ENCODE measurements at places on chromosomes 7 and 10.

GRCh38 chr10:49243610-49244283 is 55.2 kb upstream of the C10orf71 start:
- no peak for DNase-seq

GRCh38 chr10:93749218-93749799 is 8.4 kb upstream of the LGI1 start:
- DNase-seq, result no peak

- no peak for DNase-seq
Observed at GRCh38 chr7:39808796-39809481, 141.1 kb upstream of the CDK13 start.

GRCh38 chr10:16653224-16653623 is 131.5 kb upstream of the C1QL3 start:
- DNase-seq, result no peak

DNA sequence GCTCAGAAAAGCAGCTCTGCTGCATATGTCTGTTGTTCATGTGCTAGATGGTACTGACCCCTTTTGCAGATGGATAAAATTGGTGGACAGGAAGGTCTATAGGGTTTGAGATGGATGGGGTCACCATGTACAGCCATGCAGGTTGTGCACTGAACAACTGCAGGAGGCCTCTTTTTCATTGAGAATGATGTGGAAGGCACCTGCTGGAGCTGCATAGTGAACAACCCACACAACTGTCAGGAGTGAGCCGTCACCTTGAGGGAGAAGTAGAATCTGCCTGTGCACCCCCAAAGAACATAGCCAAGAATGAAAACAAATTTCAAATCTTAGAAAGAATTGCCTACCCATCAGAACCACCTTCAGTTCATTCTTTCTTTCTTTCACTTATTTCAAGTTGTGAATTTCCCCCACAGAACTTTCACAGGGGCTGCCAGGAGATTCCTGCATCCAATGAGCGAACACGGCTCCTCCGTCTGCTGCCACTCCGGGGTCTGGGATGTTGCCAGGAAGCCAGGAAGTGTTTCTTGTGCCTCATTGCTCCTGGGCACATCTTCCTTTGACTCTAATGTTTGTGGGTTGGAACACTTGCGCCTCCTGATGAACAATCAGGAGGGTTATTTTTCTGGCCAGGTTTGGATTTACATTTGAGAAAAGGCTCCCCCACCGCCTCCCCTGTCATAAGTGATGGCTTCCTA is 53.7 kb upstream of the DOCK1 start:
- no peak for DNase-seq

DNA sequence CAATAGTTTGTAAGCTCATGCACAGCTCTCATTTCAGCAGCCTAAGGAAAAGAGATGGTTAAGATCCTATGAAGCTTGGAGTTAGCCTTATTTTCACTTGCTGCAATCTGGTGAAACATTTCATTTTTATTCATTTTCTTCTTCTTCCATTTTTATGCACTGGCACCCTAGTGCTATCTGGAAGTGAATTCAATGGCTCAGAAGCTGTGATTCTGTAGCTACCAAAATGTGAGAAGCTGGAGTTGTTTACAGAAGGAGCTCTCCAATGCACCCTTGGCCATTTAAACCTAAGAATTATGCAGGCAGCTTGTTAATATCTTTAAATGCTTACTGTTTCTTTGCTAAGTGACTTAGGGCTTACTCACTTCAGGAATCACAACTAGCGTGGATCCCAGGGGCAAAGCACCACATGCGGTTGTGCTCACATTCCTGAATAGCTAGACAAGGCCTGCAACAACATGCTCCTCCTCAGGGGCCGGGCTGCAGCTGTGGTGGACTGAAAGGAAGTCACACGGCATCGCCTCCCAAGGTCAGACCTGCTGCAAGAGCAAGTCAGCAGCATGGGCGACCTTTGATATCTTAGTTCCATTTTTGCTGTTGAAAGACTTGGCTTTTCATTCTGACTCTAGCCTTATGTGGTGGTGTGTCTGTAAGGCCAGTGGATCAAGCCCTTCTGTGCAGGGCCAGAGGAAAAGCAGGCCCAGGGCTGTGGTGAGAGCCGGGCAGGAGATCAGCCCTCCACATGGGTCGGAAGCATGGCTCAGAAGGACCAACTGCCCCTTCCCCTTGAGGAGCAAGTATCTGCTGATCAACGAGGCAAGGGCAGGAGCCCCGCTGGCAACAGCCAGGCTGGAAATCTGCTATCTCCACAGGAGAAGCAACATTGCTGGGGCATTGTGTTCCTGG is 91.9 kb upstream of the MBL2 start:
- DNase-seq, result no peak

DNA sequence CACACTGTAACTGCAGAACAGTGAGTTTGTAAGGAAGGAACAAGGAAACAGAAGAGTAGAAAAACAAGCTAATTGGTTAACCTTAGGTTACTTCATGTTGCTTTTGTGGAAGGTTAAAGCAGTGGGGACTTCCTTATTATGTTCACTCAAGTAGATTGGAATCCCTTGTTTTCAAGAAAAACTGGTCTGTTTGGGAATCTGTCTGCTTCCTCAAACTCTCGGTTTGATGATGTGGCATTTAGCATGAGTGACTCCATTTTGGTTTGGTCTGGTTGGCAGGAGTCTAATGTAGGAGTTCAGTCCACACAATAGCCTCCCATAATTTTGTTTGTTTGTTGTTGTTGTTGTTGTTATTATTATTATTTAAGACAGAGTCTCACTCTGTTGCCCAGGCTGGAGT is 3.8 kb upstream of the TRIM56 start:
- DNase-seq, result no peak

DNA sequence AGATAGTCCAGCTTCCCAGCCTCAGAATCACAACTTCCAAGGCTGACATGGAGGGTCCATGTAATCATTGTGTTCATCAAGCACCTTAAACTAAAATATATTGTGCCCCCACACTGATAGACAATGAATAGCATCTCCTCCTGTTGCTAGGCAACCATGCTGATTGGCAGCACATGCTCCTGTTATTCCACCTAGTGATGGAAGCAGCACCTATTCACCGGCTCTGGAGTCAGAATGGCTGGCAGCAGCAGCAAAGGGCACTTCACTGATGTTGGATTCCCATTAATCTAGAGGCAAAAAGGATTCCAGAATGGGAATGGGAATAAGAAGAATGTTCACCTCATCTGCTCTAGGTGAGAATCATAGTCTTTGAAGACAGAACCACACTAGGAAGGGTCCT is 55.0 kb downstream of the RELN start:
- DNase-seq, result no peak

- no peak for DNase-seq
Observed at GRCh38 chr10:114704679-114705078, 46.6 kb upstream of the ABLIM1 start.
